ENCODE measurements at places on chromosomes 12 and 14.
A peak's percentile ranks its signal among the peaks of the same experiment; 100 is the strongest.

DNA sequence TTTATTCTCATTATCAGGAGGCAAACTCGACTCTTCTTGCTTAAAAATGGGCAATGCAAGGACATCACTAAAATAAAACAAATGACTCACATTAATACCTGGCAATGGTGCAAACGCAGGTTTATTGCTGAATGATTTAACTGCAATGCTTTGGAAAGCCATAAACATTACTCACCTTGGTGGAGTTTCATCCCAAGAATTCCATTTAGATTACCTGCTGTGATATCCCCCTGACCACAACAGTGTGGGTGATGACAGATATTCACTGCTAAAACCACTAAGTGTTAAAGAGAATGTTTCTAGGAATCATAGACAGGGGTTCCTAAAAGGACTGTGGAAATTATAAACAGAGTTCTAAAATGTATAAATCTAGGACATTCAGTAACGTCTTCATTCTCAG is 35.3 kb upstream of the CSRNP2 start:
- DNase-seq: no peak

GRCh38 chr12:89884416-89884898 is 175.8 kb upstream of the ATP2B1 start:
- DNase-seq: no peak

- DNase-seq: no peak
These were observed 39.8 kb upstream of the NELL2 start for GRCh38 chr12:44915958-44916357.

DNA sequence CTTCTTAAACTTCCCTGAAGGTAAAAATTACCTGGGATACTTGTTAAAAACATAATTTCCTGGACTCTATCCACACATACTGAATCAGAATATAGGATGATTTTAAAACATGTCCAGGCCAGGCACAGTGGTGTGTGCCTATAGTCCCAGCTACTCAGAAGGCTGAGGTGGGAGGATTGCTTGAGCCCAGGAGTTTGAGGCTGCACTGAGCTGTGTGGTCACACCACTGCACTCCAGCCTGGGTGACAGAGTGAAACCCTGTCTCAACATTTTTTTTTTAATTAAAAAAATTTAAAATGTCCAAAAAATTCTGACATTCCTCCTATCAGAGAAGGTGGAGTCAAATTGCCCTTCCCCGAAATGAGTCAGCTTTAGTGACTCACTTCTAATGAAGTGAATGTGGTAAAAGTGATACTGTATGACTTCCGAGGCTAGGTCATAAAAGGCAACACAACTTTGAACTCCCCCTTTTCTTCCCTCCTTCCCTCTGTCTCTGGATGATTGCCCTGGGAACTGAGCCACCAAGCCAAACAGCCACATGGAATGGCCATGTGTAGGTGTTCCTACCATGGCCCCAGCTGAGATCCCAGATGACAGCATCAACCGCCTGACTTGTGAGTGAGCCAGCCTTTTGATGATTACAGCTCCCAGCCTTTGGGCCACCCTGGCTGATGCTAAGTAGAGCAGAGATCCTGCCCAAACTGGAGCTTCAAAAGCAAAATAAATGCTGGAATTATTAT is 36.3 kb downstream of the LIMA1 start:
- DNase-seq: peak; percentile 73

DNA sequence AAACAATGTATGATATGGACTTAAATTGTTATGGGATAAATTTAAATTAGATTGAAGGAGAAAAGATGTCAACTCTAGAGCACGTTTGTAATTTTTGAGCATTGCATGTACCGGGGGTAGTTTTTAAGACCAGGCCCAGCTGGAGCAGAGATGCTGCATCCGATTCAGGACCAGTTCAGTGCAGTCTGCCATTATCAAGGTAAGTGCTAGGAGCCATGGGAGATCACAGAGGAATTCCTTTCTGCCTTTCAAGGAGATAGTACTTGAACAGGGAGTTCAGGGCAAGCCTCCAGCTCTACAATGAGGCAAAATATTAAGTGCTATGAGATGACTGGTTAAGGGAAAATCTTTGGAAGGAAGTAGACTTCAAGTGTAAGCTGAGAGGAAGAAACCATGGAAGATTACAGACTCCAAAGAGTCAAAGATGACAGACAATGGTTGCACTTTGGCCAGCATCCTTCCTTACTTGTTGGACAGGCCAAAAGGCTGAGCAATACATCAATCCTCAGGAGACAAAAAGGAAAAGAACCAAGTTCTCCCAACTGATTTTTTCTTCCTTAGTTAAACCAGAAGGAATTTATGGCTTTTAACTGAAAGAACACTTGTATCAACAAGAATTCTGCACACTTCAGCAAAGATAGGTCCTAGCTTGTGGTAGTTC is 113.2 kb upstream of the HIF1A start:
- DNase-seq: no peak

DNA sequence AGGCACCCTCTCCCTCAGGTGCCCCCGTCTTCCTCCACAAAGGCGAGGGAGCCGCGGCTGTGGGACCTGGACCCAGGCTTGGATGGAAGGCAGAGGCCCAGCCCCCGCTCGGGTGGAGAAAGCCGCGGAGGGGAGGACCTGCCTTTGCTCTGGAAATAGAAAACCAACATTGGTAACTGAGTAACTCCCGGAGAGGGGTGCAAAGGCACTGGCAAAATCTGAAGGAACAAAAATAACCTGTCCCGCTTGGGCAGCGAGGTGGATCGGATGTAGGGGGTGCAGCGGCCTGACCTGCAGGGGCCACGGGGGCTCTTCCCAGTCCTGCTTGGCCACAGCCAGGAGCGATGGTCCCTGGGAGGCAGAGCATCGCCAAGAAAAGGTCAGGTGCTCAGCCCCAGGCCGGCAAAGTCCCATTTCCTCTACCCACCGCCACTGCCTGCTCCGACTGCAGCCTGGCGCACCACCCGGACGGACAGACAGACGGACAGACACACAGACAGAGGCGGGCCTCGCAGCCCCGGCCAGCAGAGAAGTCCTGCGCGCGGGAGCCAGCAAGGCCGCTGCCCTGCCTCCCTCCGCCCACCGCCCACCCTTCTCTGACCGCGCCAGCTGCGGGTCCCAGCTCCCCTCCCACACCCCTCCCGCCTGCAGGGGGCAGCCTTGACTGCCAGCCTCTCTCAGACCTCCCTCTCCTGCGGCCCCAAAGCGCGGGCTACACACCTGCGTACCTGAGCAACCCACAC is 21.4 kb upstream of the TMEM106C start:
- DNase-seq: peak; percentile 64

- no peak for DNase-seq
These were observed 1316.9 kb upstream of the SEL1L start for GRCh38 chr14:82850576-82850975.
